Left hindlimb (tissue), 1 donor: ENCODE measurements at places on chromosomes 3 and 15.

DNA sequence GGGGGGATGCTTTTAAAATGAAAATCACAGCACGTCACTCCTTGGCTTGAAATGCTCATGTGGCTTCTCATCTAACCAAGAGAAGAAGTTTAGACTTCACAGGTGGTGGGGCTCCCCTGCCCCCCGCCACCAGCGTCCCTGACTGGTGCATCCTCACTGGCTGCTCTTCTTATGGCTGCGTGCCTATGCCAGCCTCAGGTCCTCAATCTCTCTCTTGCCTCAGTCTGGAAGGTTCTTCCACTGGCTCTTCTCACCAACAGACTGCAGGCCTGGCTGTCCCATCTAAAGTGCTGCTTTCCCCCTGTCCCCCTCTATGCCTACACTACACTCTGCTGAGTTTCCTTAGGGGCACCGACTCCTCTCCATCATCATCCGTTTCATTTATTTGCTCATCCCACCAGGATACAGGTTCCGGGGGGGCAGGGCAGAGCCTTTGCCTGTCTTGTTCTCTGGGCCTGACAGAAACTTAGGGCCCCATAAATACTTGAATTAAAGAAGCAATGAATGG lies 20.6 kb downstream of the ABTB1 start:
- DNase-seq, result peak; percentile 23

- no peak for DNase-seq
Measured at GRCh38 chr3:140630366-140630765, 47.5 kb upstream of the TRIM42 start.

- DNase-seq, result no peak
Measured at GRCh38 chr15:39852250-39852649, 67.8 kb downstream of the GPR176 start.

DNA sequence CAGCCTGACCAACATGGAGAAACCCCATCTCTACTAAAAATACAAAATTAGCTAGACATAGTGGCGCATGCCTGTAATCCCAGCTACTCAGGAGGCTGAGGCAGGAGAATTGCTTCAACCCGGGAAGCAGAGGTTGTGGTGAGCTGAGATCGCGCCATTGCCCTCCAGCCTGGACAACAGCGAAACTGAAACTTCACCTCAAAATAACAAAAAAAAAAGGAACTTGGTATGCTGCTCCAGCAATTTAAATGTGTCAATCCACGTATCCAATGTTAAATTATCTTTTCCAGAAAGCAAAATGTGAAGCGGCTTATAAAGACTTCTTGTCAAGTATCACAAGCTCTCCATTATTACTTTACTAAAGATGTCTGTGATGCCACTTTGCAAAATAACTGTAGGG lies 9.9 kb upstream of the ARIH1 start:
- DNase-seq, result no peak

DNA sequence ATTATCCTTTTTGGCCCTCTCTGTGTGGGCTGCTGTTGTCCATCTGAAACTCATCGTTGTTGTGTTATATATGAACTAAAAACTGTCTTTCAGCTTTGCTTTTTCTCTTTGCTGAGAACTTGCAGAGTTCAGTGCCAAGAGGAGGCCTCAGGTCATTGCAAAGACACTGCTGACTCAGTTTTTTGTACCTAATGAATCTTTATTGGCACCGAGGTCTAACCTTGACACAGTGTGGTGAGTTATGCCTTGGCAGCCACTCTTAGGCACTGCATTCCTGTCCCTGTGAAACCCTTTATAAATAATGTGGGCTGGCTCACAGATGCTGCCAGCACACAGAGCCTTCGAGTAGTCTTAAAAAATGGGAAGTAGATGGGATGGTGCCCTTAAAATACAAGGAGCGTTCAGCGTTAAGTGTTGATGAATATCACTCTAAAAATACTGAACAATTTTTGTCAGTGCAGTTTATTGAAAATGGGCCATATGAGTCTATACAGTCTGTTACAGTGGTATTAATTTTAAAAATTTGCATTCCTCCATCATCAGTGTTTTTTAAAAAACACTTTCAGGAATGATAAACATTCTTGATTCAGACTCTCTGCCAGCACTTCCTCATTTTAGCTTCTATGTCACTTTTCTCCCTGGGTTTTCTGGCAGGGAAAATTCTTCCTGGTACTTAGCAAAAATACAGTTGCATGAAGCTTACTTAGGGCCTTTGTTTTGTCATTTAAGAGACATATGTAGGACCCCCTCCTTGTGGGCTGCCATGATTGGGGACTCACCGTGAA lies 234.1 kb downstream of the CACNA2D3 start:
- peak; percentile 47 for DNase-seq

DNA sequence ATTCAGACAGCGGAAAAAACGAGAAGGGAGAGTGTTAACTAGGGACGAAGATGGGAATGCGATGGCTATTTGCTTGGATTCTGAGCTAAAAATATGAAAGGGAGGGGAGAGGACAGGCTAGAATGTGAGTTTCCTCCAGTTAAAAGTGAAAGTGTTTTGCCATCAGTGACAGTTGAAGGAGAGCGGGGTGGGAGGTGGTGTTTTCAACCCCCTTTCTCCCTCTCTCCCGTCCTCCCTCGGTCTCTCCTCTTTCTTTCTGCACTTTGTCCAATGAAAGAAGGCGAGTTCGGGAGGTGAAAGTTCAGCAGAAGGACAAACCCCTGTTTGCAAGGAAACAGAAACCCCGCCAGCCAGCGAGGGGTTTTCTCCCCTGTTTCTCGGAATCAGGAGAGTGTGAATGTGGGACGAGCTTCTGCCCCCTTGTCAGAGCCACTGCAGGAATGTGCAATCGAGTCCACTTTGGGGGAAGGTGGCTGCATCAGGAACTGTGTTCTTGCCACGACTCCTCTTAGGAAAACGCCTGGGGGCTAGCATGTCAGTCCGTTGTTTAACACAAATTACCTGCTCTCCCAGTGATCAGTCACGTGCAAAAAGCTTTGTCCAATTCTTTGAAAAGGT lies 975 bp upstream of the FOXP1 start:
- DNase-seq, result peak; percentile 72

DNA sequence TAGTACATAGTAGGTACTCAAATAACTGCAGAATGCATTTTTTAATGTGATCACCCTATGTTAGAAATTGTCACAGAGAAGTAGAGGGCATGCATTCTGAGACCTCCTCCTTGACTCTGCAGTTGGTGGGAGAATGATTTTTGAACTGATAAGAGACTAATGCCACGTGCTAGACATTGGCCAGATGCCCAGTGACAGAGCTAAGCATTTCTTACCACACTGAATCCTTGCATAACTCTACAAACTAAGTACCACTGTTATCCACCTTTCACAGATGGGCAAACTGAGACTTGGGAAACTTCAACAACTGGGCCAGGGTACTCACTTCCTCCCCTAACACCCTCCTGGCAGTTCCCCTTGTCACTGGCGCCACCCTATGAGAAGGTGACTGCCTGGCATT lies 33.5 kb upstream of the SPATA12 start:
- no peak for DNase-seq

GRCh38 chr3:41503998-41504623 lies 304.8 kb downstream of the CTNNB1 start:
- DNase-seq, result no peak

DNA sequence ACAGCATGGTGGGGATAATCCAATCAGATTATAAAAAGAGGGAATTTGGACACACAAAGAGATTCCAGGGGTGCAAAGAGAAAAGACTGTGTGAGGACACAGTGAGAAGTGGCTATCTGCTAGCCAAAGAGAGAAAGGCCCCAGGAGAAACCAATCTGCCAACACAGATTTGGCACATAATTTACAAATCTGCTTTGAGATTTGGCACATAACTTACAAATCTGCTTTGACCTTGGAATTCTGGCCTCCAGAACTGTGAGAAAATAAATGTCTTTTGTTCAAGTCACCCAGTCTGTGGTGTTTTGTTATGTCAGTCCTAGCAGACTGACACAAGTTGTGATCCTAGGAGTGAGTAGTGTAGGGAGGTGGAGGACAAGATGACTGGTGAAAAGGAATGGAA lies 3.5 kb upstream of the TM4SF18 start:
- no peak for DNase-seq

GRCh38 chr3:156725682-156726081 lies 51.3 kb downstream of the TIPARP start:
- DNase-seq, result no peak

DNA sequence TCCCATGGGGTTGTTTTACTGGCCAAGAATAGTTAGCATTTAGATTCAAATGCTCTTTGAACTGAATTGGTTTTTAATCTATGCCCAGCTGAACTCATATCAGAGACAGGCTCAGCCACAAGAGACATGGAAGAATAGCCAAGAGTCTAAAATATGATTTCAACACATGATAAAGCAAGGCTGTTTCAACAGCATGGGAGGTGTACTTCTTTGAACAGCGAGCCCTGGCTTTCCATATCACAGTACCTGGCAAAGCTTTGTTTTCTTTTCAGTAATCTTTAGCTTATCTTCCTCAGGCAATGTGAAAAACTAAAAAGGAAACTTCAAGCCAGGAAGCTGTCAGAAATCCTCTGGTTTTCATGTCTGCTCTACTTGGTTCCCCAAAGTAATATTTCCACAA lies 413.6 kb upstream of the ADAMTS9 start:
- DNase-seq, result no peak

- DNase-seq, result no peak
Measured at GRCh38 chr3:13371100-13372075, 48.7 kb downstream of the NUP210 start.

GRCh38 chr3:171862392-171862791 lies 19.2 kb downstream of the TMEM212 start:
- no peak for DNase-seq

DNA sequence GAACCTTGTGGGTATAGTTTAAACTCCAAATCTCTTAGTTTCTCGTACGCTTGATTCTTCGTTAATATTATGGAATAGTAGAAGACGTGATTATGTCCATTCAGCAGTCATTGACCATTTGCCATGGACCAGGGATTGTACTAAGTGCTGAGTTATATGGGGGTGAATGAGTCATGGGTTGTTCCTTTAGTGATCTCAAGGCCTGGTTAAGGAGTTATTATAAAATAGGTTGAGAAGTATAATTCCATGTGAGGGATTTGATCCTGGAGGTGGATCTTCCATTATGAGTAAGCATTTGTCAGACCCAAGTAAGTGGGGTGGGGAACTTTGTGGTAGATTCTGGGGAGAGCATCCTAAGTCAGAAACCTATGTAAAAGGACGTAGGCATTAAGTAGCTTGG lies 15.4 kb downstream of the NR2C2 start:
- no peak for DNase-seq

GRCh38 chr15:99137877-99138276 lies 33.0 kb downstream of the SYNM start:
- DNase-seq, result no peak

GRCh38 chr15:85062560-85062959 lies 80.9 kb downstream of the PDE8A start:
- no peak for DNase-seq

DNA sequence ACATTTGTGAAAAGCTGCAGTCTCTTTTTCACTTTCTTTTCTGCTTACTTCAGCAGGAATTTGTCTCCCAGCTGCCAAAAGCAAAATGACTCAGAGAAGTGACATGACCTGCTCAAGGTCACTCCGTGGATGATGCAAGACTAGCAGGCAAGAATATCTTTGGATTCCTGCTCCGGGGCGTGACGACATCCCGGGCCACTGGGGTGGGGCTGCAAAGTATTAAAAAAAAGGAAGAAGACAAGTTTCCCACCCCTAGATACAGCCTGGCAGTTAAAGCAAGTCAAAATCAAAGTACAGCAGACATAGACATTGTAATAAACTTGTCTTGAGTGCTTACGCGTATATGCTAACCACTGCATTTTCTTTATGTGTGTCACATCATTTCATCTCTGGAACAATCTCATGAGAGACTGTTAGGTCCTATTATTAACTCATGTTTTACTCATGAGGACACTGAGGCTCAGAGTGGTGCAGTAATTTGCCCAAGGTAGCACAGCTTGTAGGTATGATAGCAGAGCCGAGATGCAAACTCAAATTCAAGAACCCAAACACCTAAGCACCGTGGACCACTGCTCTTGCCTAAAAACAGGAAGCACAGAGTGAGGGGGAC lies 485.2 kb upstream of the PROK2 start:
- DNase-seq, result peak; percentile 80

DNA sequence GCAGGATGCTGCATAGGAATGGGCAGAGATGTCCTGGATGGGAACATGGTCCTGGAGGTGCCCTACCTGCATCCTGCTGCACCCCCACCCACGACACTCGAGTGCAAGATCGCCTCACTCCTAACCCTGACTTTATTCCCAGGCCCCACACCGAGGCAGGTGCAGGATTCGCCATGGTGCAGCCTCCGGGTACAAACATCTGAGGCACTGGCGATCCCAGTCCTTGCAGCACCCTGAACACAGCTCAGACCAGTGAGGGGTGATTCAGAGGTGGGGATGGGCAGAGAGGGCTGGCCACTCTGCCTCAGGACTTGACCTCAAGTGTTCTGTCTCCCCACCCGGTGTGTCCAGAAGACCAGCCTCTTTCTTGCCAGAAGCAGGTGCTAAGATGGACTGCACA lies 49.1 kb downstream of the KLF13 start:
- DNase-seq, result no peak

DNA sequence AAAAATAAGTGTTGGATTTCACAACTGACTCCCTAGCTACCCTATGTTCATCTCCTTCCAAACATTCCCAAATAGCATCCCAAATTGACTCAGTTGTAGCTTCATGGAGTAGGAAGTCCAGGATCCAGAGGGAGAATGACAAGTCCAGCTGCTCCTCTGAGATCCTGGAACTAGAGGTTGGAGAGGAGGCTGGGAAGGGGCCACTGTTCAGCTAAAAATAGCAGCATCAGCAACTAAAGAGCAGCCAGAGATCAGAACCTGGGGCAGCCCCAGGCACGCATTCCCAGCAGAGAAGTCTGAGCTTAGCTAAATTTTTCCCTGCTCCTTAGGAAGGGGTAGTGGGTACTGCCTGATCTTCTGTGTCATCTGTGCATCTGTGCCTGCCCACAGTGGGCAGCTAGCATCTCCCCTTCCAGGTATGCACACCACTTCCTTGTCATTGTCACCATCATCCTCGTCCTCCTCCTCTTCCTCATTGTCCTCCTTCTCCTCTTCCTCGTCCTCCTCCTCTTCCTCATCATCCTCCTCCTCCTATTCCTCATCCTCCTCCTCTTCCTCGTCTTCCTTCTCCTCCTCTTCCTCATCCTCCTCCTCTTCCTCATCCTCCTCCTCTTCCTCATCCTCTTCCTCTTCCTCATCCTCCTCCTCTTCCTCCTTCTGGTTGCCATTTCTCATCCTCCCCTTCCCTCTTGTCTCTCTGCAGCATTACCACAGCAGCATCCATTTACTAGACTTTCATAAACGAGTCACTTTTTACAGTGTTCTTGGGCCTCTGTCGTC lies 152.3 kb upstream of the ROPN1 start:
- DNase-seq, result no peak
